ENCODE measurements at places on chromosomes 3 and 15.

DNA sequence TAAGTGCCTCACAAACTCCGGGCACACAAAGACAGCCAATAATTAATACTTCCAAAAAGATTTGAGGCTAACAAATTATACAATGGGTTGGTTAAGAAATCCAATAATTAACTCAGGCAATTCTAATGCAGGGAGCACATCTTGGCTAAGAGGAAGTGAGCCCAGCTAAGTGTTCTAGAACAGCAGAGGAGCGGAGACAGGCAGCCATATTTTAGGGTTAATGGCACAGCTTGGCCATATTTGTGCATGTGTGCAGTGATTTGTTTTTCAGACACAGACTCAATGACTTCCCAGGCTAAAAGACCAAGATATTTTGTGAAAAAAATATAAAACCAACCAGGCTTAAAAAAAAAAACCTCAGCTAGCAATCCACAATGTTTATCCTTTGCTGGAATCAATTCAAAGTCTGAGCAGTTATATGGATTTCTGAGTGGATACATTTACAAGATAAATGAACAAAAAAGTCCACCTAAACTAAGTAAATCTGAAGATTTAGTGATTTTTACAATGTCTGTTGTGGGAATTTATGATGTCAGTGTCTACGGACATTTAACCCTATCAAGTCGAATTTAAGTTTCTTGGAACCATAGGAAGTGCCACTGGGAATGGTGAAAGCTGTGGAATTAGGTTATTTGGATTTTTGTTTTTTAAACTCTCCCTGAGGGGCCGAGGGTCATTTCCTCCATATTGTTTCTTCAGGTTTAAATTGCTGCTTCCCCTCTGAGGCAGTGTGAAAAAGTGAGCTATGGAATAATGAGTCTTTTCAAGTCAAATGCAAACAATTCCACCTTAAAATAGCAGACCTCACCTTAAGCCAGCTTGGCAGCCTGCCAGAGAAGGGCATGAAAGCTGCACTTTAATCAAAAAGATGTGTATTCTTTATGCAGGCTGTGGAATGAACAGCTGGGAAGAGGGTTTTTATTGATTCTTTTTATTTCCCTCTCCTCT, 413.7 kb upstream of the TBL1XR1 start:
- DNase-seq = no peak

- DNase-seq = no peak
Measured at GRCh38 chr3:195048059-195048905, 222.7 kb downstream of the XXYLT1 start.

DNA sequence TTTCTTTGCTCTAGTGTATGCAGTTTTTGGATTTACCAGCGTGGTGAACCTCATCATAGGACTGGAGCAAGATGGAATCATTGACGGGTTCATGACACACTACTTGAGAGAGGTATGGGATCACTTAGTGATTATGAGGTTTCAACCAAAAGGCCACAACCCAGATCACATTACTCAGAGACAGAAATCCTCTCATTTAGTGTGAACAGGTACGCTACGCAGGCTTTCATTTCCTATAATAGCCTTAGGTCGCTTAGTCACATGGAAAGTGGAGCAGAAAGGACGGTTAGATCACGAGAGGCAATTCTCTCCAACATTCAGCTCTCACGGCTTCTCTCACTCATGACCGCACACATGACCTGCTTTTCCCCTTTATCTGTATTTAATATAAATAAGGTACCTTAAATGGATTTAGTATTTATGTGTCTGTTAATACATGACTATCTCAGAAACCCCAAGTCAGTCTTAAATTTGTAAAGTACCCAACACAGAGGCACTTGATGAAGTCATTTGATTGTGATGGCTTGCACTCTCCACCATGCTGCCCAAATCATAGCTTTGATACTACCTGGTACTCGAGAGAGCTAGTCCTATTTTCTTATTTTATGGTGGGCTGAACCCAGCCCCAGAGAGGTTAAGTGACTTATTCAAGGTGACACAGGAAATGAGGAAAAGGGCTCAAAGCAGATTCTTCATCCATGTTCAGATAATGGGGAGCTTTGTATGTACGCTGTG, 8.6 kb downstream of the TM6SF1 start:
- no peak for DNase-seq

DNA sequence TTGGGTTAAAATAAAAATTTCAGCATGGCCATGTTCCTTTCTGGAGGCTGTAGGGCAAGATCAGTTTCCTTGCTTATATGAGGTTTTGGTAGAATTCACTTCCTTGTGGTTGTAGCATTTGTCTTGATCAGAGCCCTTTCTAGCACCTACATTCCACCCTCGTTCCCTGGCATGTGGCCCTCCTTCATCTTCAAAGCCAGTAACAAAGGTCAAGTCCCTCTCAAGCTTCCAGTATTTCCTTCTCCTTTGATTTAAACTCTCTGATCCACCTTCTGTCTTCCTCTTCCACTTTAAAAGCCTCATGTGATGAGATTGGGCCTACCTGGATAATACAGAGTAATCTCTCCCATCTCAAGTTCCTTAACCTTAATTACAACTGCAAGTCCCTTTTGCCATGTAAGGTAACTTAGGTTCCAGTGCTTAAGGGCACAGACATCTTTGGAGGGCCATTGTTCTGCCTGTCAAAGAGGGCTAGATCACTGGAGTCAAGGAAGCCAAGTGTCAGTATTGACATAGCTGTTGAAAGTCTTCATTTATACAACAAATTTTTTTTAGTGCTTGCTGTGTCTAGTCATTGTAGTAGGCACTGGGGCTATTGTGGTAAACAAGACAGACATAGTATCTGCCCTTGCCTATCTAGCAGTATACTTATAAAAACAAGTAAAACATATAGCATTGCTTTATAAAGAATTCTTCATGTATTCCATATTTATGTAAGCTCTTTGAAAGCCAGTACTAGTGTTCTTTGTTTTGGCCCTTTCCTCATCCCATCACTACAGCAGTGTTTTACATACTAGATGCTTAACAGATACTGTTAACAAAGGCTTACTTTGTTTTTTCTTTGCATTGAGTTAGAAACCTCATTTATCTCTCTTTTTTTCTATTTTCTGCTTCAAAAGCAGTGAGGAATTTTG, 40.7 kb downstream of the GLCE start:
- no peak for DNase-seq

DNA sequence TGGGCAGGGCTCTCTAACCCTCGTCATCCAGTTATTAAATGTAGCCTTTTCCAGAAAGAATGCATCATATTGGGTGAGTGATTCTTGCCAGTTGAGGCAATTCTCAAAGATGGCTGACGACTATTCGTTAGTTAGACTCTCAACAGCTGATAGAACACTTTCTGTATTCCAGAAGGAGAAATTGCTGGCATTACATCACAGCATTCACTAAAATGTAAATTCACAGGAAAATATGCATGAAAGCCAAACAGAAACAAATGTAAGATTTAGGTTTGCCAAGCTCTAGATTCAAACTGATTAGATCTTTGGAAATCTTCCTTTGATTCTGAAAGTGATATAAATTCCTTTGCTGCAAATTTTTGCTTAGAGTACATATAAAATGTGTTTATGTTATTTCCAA, 1501.0 kb downstream of the SI start:
- DNase-seq = no peak

DNA sequence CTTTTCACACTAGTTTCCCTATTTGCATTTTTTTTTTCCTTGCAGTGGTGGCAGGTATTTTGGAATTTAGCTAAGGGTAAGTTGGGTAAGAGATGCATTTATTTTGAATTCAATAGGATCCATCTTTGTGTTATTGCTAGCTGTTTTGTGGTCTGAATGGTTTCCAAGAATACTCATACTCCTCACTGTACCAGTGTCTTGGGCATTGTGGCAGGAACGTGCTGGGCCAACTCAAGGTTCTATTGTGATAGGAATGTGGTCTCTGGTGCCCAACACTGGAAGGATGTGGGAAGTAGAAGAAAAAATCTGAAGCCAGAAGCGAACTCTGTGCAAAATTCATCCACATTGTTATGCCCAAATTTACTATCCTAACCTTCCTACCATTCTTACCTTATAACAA, 135.6 kb downstream of the RBMS3 start:
- DNase-seq = no peak

DNA sequence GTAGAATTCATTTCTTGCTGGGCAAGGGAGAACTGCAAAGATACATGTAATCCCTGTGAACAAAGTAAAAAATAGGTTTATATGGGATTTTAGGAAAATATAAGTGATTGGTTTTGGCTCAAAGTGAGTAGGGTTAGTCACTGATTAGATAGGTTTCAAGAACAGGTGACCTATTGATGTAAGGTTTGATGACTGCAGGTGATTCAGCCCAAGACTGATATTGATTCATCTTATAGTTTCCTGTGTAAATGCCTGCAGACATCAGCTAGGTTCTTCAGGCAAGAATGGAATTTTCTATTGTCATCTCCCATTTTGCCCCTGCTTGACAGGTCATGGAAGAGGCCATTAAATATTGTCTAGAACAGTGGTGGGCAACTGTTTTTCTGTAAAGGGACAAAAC, 23.9 kb upstream of the ARID3B start:
- no peak for DNase-seq

DNA sequence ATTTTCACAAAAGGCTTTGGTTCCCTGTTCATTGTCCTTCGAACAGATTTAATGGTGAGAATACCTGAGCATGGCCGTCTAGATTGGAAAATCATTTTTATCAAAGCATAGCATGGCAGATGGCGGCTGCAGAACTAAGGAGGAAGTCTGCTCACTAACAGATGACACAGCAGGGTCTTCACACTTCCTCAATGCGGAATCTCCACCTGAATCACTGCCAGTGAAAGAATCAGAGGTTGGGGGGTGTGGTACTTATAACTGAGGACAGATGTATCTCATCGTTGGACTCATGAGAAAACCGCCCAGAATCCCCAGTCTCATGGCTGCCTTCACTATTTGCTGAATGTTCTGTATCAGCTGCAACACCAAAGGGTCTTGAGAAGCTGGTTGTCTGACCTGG, 31.6 kb upstream of the PYGO1 start:
- no peak for DNase-seq

DNA sequence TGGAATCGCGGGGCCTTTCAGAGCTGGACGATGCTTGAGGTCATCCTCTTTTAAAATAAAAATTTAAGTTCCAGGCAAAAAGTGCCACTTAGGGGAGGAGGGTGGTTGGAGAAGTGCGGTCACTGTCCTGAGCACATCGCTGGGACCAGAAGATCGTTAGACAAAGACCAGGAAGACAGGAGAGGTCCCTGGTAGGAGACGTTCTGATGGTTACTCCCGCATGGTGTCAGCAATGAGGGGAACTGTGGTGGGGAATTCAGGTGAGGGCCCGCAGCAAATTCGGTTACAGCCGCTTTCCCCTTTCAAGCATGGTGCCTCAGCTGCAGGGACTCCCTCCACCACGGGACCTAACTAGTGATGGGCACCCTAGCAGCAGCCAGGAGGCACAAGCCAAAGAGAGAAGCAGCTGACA, 1.0 kb upstream of the ISY1 start:
- DNase-seq = no peak

DNA sequence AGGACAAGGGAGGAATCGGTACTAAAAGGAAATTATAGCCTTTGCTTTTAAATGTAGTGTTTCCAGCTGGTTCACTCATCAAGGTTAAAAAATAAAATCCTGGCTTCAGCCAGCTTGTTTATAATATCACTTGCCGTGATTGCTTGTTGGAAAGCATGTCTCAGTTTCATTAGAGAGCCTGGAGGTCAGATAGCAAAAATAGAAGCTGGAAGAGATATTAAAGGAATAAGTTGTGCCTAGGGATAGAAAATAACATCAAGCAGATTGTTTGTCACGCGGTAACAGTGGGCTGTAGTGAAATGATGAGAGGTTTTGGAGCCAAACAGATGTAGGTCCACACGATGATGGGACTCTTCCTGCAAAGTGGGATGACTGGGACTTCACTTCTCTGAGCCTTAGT, 17.7 kb upstream of the SLMAP start:
- DNase-seq = no peak

GRCh38 chr3:117665296-117665695, 955.7 kb downstream of the TUSC7 start:
- no peak for DNase-seq

DNA sequence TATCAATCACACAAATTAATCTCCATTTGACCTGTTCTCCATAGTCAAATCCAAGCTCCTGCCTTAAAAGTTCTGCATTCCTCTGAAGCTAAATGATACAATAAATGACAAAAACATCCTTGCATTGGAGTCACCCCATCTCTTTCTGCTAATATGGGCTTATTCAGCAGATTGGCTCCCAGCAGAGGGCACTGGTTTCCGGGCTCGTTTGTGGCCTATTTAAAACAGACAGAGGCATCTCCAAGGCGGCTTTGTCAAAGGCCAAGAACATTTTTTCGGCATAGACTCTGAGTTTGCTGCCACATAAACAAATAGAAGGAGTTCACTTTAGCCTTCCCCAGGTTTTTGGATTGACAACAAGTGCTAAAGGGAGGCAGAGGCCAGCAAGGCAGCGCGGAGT, 204.4 kb upstream of the RASGRP1 start:
- DNase-seq = no peak

GRCh38 chr3:77096966-77097890, 57.3 kb downstream of the ROBO2 start:
- DNase-seq = no peak
